GM06990 (cell line): ENCODE measurements at places on chromosomes 2 and 18.

DNA sequence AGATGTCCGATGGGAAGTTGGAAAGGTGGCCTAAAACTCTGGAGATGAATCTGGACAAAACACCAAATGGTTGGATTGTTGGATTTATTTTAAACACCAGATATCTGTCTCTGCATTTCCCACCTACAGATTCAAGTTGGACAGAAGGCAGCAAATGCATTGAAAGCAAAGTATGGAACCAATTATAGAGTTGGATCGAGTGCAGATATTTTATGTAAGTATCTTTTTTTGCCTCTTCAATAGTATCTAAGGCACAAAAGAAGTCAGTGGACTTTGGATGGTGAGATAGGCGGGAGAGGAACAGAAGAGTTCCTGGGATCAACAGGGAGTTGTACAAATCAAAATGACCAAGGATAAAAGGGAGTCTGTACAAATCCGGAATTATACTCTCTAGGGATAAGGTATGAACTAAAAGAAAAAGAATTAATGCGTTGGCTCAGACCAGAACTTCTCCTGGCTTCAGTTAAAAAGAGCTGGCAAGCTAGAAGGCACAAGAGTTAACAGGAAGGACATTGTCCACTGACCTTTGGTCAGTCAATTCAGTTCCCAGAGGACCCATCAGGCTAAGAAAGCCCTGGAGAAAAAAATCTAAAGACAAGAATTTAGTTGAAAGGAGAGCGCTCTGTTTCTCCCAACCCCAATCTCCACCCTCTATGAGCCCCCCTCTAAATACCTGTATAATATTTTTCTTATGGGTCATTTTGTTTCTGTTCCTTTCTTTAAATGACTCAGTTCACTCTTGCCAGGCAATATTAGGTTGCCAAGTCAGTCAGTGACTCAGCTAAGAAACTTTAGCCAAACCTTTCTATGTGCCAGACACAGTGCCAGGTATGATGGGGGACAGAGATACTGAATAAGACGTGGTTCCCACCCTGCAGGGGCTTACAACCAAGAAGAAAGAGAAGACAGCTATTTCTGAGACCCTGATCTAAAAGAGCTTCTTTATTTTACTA is 29.1 kb downstream of the CPO start:
- no peak for DNase-seq

DNA sequence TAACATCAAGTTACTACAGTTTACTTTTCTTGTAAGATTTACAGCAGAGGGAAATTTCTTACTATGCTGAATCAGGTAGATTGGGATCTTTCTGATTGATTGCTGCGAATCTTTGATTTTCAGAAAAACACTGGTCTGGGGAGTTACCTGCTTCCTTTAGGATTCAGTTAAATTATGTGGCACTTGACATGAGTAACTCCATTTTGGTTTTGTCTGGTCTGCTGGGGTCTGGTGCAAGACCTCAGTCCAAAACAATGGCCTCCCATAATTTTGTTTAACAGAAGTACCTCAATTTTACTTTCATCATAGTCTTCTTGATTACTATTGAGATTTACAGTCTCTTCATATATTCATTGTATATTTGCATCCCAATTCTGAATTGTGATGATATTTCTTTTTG is 775.5 kb downstream of the TRIB2 start:
- DNase-seq = no peak

DNA sequence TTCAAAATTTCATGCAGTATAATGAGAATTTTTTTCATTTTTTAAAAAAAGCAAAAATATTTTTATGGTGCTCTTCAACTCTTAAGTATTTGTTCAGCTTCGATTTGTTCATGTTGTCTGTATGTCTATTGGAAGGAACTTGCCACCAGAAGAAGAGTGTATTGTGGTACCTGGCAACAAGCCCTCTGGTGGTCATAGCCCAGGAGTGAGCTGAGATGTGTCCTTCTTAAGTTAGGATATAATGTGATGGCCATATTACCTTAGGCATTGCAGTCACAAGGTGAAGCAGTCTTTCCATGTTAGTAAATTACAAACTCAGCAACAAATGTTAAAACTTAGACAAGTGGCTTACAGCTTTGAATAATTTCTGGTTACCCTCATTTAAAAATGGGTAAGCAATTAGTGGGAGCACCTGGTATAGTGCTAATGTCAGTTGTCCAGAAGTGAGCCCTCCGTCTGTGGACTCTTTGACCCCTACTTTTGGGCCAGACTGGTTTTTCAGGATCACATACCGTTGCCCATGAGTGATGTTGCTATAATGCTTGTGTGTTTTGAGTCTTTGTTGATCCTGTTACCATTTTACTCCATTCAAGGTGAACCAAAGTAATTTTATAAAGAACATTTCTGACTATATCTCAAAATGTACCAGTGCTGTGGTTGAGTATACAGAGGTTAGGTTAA is 57.4 kb downstream of the MYO1B start:
- peak; percentile 3 for DNase-seq

DNA sequence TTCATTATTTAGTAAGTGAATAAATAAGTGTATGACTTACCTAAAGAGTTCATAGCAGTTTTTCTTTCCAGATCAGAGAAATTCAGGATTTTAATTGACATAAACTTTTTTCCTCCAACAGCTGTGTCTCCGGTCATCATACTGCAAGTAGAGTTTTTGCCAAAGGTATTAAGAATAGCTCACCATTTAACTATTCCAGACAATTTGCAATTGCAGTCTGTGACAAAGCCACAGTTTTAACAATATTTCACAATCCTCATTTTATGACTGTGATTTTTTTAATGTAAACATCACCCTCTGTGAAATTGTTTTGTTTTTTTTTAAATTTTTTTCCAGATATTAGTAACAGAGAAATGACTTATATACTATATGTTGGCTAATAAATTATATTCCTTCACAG is 199.1 kb downstream of the TRIB2 start:
- no peak for DNase-seq

GRCh38 chr2:60567919-60568768 is 14.7 kb upstream of the BCL11A start:
- no peak for DNase-seq
